ENCODE measurements at places on chromosomes 7 and 10.

DNA sequence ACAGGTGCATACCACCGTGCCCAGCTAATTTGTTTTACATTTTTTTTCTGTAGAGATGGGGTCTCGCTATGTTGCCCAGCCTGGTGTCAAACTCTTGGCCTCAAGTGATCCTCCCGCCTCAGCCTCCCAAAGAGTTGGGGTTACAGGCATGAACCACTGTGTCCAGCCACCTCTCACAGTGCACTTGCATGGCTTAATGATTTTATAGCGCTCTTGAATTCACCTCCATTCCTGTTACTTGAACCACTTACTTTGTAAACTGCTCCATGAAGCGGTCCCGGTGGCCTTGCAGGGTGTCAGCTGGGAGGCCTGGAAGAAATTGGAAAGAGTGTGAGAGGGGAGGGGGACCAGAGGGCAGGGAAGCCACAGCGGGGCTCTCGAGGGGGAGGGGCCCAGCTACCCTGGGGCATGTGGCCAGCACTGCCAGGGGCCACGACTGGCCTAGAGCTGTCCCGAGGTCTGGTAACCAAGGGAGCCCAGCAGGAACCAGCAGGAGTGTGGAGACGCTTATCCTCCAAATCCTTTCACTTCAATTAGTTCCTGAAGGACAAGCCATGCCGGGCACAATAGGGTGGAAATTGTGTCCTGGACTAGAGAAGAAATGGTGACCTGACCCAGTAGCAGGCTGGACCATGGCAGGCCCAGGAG is 76.0 kb downstream of the SPDYE5 start:
- DNase-seq: no peak

DNA sequence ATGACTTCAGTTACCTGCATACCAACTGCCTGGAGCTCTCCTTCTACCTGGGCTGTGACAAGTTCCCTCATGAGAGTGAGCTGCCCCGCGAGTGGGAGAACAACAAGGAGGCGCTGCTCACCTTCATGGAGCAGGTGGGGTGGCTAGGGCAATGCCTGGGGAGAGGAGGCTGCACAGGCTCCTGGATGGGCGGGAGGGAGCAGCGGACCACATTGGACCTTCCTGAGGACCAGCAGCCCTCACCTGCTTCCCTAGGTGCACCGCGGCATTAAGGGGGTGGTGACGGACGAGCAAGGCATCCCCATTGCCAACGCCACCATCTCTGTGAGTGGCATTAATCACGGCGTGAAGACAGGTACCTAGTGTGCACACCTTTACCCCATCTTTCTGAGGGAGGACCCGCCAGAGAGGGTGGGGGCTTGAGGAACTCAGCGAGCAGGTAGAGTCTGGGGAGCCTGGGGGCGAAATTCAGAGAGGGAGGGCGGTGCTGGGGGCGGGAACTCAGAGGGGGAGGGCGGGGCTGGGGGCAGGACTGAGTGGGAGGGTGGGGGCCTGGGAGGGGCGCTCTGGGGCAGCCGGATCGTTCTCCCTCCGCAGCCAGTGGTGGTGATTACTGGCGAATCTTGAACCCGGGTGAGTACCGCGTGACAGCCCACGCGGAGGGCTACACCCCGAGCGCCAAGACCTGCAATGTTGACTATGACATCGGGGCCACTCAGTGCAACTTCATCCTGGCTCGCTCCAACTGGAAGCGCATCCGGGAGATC is 9.0 kb downstream of the AEBP1 start:
- DNase-seq: no peak

- no peak for DNase-seq
Measured at GRCh38 chr10:62803724-62804355, 680 bp upstream of the ADO start.

GRCh38 chr10:96647466-96647865 is 60.7 kb upstream of the TM9SF3 start:
- no peak for DNase-seq

GRCh38 chr7:116834815-116835504 is 27.4 kb upstream of the CAPZA2 start:
- DNase-seq: no peak

- no peak for DNase-seq
Measured at GRCh38 chr7:37107047-37107750, 341.5 kb downstream of the ELMO1 start.

- DNase-seq: no peak
Measured at GRCh38 chr10:78567680-78568455, 500.9 kb upstream of the ZMIZ1 start.

DNA sequence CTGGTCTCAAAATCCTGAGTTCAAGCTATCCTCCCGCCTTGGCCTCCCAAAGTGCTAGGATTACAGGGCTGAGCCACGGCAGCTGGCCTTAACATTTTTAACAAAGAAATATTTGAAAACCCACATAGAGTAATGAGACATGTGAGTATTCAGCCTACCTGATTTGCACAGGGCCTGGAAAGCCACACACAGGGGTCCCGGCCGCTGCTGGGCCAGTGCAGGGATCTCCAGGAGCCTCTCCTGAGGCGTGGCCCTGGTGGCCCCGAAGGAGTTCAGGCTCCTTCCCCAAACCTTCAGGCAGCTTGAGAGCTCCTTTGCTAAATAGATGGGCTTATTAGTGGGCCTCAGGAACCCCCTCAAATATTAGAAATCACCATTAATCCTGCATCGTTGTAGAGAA is 18.7 kb downstream of the CNPY1 start:
- DNase-seq: no peak

GRCh38 chr7:133050200-133050995 is 31.5 kb downstream of the CHCHD3 start:
- DNase-seq: no peak

DNA sequence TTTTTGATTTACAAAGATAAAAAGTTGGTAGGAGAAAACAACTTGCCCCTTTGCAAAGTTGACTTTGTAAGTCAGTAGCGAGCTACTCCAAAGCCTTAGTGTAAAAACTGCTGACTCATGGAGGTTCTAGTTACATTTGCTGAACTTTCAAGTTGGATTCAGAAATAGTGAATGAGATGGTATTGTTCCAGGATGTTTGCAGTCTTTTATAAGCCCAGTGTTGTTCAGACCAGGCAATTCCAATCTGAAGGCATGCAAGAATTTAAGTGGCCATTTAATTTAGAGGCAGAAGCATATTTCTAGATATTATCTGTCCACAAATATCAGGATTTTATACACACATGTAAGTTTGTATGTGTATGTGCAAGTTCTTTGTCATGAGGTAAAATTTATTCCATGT is 21.6 kb downstream of the TES start:
- DNase-seq: no peak

- DNase-seq: no peak
Measured at GRCh38 chr10:69730251-69731156, 71.2 kb upstream of the COL13A1 start.

DNA sequence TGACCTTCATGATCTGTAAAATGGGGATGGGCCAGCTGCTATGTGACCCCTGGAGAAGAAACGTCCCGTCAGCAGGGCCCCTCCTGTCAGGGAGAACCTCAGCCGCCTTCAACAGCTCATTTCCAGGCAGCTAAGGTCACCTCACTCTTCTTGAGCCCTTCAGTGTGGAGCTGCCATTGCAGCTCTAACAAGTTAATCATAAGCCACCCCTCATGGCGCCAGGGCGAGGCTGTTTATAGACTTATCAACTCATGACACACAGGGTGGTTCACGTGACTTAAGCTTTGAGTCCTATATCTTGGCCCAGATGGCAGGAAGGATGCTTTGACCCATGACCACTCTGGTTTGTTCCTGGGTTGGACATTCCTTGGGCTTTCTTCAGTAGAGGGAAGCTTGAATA is 315.1 kb downstream of the TNS3 start:
- DNase-seq: no peak

DNA sequence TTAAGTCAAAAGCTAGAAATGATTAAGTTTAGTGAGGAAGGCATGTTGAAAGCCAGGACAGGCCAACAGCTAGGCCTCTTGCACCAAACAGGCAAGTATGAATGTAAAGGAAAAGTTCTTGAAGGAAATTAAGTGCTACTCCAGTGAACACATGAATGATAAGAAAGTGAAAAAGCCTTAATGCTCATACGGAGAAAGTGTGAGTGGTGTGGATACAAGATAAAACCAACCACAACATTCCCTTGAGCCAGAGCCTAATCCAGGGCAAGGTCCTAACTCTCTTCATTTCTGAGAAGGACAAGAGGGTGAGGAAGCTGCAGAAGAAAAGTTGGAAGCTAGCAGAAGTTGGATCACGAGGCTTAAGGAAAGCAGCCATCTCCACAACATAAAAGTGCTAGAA is 53.0 kb downstream of the DNAJC1 start:
- DNase-seq: no peak

Data from activated CD8-positive, alpha-beta memory T cell treated with anti-CD3 and anti-CD28 coated beads for 48 hours (primary cell).